Esophagus mucosa (tissue), 1 donor: ENCODE measurements at places on chromosomes 4 and X. TPM values are rescaled to one million over a fixed set of nuclear protein-coding genes. Genes with fewer than 3 reads are reported as not detected.

DNA sequence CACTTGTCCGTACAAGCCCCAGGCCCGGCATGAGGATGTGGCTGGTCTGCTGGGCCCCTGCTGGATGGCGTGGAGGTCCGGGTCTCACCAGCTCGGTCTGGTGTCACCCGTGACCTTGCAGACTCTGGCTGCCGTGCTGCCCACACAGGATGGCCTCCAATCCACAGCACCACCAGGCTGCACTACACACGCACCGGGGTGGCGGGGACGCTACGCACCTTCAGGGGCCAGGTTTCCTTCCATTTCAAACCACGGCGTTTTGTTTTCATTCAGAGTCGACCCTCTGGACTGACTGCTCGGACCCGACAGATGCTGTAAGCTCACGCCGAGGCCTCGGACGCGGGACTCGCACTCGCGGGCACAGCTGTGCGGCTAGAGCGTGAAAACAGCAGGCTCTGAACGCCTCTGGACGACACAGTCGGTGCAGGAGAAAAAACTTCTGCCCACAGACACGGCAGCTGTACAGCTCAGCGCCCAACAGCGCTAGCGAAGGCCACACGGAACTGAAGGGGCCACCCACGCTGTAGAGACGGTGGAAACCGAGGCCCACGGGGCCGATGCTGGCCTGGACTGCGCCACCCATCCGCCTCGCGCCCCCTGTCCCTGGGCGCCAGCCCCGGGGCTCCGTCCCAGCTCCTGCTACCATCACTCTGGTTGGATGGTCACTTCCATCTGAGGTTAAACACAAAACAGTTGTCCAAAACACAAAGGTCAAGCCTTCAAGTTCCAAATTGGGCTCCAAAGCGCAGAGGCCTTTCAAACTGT, 40.0 kb downstream of the FAM53A start:
- ATAC-seq: no peak

SSX5 gene
- total RNA-seq: not detected

DNA sequence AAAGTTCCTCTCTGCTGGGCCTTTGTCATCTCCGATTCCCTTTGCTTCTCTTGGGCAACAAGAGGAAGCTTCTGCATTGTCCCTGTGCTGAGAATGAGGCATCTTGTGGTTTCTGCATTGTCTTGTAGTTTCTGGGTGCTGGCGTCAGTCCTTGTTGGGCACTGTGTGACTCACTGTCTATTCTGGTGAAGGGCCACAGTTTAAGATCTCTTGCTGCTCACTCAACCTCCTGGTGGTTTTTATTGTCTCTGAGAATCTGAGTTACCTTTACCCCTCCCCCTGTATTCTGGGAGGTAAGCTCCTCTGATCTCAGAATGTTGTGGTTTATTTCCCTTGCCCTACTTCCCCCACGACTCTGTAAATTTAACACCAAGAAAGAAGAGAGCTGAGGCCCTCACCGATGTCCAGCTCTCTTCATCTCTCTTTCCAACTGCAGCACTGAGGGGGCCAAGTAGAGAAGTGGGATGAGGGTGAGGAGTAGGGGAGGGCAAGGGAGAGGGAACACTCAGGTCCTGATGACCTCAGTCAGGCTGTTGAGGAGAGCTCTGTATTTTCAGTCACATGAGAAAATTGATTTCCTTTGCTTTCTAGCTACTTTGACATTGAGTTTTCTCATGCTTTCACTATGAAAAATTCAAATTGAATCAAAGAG, 441.6 kb upstream of the PITX2 start:
- ATAC-seq: no peak

DNA sequence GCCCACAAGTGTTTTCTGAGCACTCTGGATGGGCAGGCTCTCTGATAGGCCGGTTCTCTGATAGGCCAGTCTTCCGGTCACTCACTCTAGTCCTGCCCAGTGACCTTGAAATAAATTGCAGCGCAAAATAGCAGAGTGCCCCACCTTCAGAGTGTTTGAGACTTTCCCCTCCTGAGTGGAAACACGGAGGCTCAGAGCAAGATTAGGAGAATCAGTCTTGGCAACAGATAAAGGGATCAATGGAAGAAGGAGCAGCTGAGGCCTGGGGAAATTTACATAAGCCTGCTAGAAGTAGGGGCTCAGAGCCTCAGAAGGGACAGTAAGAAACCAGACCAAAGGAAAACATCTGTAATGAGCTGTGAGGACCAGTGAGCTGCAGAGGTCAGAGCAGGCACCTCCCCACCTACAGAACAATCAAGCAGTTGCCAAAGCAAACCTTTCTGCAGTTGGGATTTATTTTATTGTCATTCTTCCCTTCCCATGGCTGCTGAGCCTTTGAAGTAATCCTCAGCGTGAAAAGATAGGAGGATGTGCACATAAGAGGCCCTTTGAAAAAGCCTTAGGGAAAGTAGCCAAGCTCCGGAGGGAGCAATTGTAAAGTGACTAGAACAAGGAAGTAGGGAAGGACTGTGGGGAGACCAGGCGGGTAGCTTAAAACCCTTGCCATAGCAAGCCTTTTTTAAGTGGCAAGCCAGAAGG, 89.1 kb upstream of the TSPAN5 start:
- peak; percentile 77 for ATAC-seq

DNA sequence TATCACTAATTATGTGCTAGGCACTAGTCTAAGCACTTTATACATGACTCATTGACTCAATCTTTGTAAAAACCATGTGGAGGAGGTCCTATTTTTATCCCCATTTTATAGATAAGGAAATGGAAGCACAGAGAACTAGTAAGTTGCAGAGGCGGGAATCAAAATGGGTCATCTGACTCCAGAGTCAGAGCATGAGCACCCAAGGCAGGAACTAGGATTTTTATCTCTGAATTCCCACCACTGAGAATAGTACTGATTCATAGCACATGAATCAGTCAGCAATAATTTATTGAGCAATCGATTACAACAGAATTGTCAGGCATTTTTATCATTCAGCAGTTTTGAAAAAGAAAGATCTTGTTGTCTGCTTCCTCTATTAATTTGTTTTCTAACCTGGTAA, 19.3 kb downstream of the SCARB2 start:
- peak; percentile 87 for ATAC-seq

DNA sequence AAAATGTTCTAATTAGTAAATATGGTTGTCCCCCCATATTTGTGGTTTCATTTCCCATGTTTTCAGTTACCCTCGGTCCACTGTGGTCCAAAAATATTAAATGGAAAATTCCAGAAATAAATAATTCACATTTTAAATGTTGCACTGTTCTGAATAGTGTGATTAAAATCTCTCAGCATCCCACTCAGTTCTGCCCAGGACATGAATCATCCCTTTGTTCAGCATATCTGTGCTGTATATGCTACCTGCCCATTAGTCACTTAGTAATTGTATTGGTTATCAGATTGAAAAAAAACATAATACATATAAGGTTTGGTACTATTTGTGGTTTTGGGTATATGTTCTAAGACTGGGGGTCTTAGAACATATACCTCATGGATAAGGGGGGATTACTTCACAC, 55.1 kb upstream of the NXF3 start:
- ATAC-seq: no peak

MAGEA8 gene
- total RNA-seq: not detected

DNA sequence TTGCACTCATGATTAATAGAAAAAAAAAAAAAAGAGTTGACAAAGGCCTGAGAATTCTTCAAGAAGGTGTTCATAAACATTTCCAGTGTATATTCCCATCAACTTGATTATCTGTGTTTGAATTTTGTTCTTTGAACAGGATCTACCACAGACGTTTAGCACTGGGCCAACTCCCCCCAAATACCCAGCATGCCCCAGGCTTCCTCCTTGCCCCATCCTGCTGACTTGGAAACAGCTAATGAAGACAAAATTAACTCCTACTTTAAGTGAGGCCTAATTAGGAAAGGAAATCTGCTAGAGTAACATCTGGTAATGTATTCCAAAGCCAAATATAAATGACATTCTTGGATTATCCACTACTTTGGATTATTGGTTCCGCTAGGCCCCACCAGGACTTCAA, 52.5 kb downstream of the PPARGC1A start:
- ATAC-seq: no peak

DNA sequence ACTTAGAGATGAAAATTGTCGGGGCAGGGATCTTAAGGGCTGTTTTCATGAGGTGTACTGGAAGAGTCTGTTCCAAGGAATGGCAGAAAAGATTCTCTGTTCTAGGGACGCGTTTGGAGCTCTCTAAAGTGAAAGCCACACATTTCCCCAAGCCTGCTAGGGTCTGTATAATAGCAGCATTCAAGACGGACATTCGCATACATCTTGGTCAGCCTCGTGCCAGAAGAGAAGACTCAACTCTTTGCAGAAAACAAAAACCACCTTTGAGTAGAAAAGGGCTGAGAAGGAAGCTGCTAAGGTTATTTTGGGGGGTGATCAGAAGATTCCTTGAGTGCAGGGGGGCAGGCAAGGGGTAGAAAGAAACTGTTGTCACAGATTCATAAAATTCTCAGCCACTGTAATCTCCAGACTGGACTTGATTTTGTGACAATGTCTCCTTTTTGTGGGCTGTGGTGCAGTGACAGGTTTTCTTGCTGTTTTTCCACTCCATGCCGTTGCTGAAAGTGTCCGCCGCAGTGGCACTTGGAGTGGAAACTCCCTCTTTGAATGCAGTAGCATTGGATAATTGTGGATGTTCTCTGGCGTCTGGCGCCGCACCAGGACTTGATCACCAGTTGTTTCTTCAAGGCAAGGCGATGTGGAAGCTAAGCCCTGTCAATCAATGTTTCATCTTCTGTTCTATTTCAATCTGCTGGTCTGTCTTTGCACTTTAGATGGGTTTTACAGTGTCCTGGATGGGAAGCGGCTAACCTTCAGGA, 2.9 kb downstream of the GYG2 start:
- ATAC-seq: no peak

DNA sequence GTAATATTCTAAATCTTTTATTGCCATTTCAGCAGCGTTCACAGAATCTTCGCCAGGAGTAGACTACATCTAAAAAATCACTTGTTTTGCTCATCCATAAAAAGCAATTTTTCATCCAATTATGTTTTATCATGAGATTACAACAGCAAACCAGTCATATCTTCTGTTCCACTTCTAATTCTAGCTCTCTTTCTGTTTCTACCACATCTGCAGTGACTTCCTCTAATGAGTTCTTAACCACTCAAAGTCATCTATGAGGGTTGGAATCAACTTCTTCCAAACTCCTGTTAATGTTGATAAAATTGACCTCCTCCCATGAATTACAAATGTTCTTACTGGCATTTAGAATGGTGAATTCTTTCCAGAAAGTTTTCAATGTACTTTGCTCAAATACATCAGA, 174.4 kb upstream of the BRWD3 start:
- no peak for ATAC-seq

DNA sequence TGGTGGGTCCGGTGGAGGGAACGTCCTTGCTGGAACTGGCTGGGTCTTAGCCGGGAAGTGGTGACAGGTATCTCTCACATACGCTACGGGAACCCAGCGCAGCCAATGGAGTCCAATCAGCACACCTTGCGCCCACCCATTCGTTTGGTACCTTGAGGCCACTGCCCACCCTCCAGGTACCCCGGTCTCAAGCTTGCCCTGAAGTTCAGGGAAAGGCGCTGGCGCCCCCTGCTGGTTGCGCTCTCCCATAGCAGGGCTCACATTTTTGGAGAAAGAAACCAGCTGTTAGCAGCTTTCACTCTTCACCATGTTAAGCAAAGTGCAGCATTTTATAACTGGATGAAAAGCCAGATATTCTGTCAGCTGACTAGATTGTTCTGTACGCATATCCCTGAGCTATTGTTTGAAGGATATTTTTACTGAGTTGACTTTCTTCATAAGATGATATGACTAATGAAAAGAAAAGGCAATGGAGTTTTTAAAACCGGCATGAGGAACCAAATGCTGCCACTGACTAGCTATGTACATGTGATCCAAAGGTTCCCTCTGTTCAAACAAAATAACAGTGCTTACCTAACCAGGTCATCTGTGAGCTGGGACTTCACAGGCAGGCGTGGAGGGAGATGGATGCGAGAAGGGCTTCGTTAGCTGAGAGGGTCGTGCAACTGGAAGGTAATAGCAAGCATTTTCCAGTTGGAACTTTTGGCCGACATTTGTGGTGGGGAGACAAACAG, 43.7 kb downstream of the OTOP1 start:
- no peak for ATAC-seq

DNA sequence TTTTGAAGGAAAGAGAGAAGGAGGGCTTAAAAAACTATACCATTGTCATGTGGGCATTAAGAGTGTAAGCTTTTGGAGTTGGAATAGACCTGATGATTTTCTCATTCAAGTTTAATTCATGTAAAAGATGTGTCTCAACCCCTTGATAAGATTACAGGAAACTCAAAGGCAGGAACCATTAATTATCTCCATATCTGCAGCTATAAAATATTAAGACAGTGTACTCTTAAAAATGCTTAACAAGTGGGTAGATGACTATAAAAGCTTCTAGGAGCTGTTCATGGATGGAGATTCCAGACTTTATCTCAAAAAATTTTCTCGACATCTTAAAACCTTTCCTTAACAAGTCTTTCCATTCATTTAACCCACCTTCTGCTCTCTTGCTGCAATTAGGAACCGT, 208.3 kb downstream of the PALLD start:
- no peak for ATAC-seq
